ENCODE measurements at places on chromosomes 11 and 22.

DNA sequence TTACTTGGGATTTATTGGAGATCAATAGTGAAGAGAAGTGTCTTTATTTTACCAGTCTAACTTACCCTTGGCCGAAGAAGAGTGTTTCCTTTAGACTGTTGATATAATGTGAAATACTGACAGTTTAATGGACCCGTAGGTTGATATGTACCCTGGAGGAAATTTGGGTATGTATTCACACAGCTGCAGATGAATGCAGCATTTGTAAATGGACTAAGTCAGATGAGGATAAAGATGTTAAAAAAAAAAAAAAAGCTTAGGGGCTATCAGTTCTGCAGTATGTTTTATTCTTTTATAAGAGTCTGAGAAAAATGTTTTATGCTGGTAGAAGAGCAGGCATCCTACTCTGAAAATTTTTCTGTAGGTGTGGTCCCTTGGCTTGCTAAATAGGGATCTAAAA lies 2.7 kb downstream of the REXO2 start:
- DNase-seq = peak; percentile 53

GRCh38 chr11:8830641-8831040 lies 80.3 kb upstream of the AKIP1 start:
- no peak for DNase-seq

DNA sequence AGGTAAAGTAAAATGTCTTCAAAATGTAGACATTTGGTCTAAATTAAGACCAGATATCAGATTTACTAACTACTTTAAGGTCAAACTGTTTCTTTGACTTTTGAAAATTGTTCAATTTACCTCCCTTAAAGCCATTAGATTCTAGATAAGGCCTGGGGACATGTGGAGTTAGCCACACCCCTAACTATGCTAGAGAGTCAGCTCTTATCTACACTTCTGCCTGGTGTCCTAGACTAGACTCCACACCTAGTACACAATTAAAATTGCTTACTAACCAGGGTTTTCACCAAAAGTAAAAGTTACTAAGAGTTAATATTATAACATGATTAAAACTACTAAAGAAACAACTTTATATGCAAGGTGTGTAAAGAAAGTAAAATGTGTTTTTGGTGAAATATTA lies 43.6 kb upstream of the DBX1 start:
- no peak for DNase-seq

DNA sequence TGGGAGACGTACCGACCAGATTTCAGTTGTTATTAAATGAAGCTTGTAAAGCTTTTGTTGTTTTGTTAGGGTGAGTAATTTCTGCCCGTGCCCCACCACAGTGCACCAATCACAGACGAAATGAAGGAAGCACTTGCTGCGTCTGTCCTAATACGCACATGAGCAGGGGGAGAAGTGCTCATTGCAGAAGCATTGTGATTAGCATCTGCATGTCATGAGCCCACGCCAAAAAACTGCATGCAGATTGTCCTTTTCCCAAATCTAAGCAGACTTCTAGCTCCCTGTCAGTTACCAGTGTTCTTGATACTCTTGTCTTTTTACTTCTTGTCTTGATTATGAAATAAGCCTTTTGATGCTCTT lies 15.5 kb downstream of the RBX1 start:
- DNase-seq = no peak
